NCI-H1092 treated with DMSO at 0.1 percent for 48 hours (cell line): ENCODE measurements at places on chromosomes 4 and X.

GRCh38 chr4:146105464-146105863 lies 70.1 kb upstream of the LSM6 start:
- no peak for DNase-seq

- DNase-seq: peak; percentile 70
These were observed 22.9 kb upstream of the CPE start for GRCh38 chr4:165355900-165356300.

GRCh38 chr4:15034071-15034764 lies 31.9 kb downstream of the CPEB2 start:
- no peak for DNase-seq

DNA sequence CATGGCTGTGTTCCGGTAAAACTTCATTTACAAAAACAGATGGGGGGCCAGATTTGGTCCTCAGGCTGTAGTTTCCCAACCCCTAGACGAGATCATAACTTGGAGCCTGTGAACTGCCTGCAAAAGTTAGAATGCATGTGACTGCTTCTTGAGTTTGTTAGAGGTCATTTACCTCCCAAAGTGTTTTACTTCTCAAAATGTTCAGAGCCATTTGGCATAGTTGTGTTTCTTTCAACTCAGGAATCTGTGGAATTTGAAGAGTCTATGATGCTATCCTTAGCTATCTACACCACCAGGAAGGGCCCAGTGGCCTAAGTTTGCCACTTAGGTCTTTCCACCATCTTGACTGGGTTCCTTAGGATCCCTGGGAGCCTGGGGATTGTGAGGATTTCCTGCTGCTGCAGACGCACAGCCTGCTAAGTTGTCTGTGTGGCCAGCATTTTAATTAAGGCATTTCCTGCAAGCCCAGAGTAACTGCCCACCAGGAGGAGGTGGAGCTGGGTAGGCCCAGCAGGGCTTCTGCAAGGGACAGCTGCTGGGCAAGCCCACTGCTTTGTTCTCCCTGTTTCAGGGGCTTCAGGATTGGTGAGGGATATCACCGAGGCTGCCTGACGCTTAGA lies 53.1 kb downstream of the CCNI start:
- DNase-seq: no peak

- no peak for DNase-seq
These were observed 80.3 kb downstream of the LNX1 start for GRCh38 chr4:53511014-53511413.

GRCh38 chr4:93143902-93144301 lies 684.7 kb upstream of the ATOH1 start:
- no peak for DNase-seq

GRCh38 chrX:10482261-10482660 lies 138.1 kb downstream of the MID1 start:
- DNase-seq: no peak

- peak; percentile 87 for DNase-seq
These were observed 332.7 kb upstream of the IGFBP7 start for GRCh38 chr4:57442831-57443291.

DNA sequence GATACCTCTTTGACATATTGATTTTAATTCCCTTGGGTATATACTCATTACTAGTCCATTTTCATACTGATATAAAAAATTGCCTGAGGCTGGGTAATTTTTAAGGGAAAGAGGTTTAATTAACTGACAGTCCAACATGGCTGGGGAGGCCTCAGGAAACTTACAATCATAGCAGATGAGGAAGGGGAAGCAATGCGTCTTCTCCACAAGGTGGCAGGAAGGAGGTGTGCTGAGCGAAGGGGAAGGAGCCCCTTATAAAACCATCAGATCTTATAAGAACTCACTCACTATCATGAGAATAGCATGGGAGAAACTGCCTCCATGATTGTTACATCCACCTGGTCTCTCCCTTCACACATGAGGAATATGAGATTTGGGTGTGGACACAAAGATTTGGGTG lies 42.4 kb downstream of the MSX1 start:
- DNase-seq: no peak

GRCh38 chr4:24547979-24548378 lies 36.4 kb downstream of the DHX15 start:
- DNase-seq: no peak

DNA sequence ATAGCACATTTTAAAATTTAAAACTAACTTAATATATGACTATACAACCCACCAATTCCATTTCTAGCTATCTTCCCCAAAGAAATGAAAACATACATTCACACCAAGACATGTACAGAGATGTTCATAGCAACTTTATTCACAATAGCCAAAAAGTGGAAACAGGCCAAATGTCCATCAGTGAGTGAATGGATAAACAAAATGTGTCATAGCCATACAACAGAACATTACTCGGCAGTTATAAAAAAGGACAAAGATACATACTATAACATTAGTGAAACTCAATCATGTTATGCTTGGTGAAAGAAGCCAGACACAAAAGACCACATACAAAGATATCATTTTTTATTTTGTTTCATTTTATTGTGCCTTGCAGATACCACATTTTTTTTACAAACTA lies 396.8 kb downstream of the PACRGL start:
- DNase-seq: no peak

GRCh38 chr4:118270492-118270891 lies 82.3 kb downstream of the PRSS12 start:
- DNase-seq: peak; percentile 45

DNA sequence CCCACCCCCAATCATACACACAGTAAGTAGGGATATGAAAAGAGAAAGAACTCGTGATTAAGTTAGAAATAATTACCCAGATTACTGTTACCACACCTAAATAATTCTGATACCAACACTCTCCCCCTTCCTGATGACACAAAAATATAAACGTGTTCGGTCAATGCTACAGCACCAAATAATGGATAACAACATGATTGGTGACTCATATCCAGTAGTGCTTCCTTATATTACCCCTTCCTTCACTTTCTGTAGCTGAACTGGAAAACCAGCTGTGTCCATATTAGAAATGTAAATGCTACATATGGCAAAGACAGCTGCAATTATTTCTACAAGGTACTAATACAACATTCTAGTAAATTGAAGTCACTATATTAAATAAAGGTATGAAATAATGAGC lies 20.8 kb downstream of the EIF4E start:
- DNase-seq: no peak

DNA sequence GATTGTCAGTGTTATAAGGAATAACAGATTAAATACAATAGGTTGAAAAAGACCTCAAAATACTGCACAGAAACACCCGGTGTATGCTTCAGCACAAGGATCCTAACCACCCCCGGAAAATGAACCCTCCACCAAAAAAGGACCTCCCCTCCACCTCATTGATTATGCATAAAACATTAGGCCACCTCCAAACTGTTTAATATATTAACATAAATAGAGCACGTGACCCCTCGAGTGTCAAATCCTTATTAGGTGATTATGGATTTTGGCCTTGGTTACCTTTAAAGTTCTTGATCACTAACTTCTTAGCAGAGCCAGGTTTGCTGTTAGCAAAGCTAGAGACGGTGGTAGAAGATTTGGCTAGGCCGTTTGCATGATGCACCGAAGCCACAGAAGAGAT lies 958 bp downstream of the CUL4B start:
- DNase-seq: peak; percentile 52

DNA sequence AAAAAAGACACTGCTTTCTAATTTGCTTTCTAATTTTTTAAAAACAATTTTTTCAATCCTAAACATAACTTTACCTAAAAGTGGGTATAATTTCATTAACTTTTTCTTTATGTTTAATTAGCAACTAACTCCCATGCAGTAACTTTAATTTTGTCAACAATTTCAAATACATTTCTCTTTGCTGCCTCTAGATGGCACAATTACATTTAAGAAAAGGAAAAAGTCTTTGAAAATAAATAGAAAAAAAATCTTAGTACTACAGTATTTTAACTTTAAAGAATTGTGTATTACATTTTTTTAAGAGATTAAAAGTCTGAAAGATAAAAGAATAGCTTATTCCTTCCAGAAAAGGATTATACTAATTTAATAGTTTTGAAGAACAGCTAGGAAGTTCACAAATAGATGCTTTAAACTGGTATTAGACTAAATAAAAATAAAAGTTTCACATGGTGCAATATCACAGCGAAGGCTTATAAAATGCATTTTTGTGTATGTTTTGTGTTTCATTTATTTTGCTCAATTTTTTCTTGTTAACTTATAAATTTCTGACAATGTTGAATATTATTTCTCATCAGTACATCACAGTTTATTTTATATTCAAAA lies 105.1 kb downstream of the ADGRA3 start:
- peak; percentile 48 for DNase-seq

DNA sequence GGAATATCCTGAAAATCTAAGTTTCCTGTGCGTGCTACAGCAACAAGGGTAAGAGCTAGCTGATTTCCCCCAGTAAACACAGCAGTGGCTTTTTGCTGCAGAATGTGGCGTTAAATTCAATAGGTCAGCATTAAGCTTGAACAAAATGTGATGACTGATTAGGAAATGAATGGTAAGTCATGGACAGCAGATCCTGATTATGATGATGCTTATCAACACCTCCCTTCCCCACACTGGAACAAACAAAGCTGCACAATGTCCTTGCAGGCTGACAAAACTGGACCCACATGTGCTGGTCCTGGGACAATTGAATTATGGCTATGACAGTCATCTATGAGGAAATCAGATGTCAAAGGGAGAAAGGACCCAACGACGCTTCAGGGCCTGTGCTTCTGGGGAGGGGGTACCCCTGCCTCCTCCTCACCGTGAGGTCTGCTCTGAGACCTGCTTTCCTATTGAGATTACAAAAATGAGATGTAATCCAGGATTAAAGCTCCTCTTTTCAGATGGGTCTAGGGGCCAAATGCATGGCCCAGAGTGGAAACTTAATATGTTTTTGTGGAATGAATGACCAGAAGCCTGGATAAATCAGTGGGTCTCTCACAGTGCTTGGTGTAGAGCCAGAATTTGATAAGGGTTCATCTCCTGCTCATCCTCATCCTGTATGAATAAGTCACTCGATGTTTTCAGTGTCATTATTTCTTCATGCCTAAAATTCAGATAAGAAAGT lies 32.0 kb upstream of the BOD1L1 start:
- DNase-seq: no peak

DNA sequence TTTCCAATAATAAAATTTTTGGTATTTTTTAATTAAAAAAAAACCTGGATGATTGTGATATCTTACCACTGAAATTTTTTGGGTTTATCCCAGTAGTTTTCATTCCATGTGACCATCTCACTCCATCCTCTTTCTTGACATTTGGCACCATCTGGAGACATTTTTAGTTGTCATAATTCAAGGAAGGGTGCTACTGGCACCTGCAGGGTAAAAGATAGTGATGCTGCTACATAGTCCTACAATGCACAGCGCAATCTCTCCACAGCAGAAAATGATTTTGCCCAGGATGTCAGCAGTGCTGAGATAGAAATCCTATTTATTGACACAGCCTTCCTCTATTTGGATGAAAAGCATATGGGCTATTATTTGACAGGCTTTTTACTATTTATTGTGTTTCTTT lies 79.3 kb downstream of the RBPJ start:
- DNase-seq: no peak

GRCh38 chr4:10032625-10033024 lies 11.3 kb upstream of the SLC2A9 start:
- no peak for DNase-seq

DNA sequence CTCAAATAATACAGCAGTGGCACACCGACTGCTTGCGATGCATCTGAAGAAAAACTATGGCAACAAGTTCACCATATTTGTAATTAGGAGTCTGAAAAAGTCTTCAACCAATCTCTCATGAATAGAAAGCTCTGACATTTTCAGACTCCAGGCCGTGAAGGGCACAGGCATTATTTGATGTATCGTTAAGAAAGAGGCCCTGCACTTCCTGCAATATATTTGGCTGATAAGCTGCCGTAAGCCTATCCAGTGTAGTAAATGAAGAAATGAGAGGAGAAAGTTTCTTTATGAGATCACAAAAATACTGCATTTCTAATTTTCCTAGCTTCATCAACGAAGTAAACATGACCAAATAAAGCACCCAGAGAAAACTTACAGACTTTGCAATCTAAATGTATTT lies 613.8 kb upstream of the TECRL start:
- DNase-seq: no peak

DNA sequence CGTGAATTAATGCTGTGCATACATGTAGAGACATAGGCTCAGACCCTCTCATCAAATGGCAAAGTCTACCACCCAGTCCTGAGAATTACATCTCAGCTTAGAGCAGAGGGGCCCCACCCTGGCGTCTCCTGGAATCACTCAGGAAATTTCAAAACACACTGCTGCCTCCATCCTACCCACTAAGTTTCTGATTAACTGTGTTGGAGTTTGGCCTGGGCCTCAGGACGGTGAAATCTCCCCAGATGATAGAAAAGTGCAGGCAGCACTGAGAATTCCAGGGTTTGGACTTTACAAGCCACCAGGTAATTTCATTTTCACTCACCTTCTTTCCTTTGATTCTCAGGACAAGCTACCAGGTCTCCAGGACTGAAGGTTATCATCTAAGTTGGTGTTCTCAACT lies 3.3 kb upstream of the FAM9C start:
- DNase-seq: no peak

- no peak for DNase-seq
These were observed 64.5 kb downstream of the ANKRD17 start for GRCh38 chr4:73194064-73194463.

GRCh38 chr4:43238008-43238407 lies 345.5 kb downstream of the GRXCR1 start:
- DNase-seq: no peak

DNA sequence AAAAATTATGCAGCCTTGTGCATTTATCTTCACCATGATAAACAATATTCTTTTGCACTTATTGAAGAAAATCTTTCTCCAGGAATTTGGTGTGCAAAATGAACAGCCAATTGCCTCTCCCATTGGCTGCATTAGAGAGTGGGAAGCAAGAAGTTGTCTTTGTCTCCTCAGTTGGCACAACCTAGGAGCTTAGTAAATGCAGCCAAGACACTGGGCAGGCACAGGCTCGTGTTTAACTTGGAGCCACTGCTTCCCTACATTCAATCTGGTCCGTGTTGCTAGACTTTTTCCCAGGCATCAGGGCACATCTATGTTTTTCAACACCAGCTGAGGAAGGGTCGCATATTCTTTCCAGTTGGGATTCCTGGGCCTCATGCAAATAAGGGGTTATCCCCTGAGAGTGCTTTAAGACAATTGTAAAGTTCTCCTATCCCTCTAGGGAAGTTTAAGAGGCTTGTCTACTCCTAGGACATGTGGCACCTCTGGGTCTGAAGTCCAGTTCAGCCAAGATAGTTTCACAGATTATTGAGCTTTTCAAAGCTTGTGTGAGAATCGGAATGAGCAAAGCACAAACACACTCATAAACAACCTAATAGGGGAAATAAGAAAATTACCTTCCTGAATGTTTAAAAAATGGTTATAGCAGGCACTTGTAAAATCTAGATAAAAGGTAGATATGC lies 31.8 kb upstream of the SRD5A3 start:
- no peak for DNase-seq

DNA sequence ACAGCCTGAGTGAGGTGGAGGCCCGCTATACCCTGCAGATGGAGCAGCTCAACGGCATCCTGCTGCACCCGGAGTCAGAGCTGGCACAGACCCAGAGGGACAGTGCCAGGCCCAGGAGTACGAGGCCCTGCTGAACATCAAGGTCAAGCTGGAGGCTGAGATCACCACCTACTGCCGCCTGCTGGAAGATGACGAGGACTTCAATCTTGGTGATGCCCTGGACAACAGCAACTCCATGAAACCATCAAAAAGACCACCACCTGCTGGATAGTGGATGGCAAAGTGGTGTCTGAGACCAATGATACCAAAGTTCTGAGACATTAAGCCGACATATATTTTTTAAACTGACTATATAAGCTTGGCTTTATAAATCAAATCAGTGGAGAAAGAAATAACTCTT lies 73.3 kb upstream of the HHIP start:
- DNase-seq: no peak
